ENCODE measurements at places on chromosomes 12 and 14.

- no peak for DNase-seq
Observed at GRCh38 chr12:65434737-65435136, 156.3 kb downstream of the MSRB3 start.

- DNase-seq: no peak
Observed at GRCh38 chr12:88805286-88805685, 225.0 kb upstream of the KITLG start.

GRCh38 chr14:69666112-69666511 is 54.7 kb downstream of the SUSD6 start:
- DNase-seq: no peak

GRCh38 chr12:100720016-100720654 is 74.4 kb upstream of the ANO4 start:
- no peak for DNase-seq

- no peak for DNase-seq
Observed at GRCh38 chr12:133227281-133227852, 8.3 kb downstream of the ANHX start.

DNA sequence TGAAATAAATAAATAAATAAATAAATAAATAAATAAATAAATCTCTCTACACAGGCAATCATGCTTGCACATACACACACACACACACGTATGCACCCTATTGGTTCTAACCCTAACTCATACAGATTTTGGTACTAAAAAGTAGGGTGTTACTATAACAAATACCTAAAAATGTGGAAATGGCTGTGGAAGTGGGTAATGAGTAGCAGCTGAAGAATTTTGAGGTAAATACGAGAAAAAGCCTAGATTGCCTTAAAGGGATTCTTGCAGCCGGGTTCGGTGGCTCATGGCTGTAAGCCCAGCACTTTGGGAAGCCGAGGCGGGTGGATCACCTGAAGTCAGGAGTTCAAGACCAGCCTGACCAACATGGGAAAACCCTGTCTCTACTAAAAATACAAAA is 15.7 kb upstream of the SLC2A3 start:
- DNase-seq: no peak

DNA sequence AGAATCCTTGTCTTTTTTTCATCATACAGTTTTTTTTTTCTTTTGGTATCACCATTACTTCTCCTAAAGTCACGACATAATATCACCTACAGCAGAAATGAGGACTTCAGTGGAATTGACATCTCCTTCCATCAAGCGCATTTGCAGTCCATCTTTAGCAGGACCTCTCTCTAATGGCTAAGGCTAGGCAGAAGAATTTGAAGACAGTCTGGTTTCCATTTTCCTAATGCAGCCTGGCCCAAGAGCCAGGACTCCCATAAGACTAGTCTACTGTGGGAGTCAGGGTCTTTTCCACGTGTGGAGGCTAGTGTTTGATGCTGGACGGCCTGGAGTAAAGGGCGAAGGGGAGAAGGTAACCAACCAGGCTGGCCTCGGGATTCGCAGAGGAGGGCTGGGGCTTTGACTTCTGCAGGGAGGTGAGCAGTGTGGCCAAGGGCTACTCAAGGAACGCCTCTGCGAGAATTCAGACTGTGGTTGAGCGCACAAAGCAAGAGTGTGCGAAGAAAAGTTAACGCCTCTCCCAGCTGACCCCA is 769 bp upstream of the ZNF740 start:
- no peak for DNase-seq

- DNase-seq: no peak
Observed at GRCh38 chr14:90607141-90607540, 209.1 kb downstream of the TTC7B start.

GRCh38 chr12:64457466-64457865 is 5.5 kb downstream of the TBK1 start:
- DNase-seq: no peak

GRCh38 chr12:128992550-128992949 is 139.3 kb downstream of the GLT1D1 start:
- no peak for DNase-seq

DNA sequence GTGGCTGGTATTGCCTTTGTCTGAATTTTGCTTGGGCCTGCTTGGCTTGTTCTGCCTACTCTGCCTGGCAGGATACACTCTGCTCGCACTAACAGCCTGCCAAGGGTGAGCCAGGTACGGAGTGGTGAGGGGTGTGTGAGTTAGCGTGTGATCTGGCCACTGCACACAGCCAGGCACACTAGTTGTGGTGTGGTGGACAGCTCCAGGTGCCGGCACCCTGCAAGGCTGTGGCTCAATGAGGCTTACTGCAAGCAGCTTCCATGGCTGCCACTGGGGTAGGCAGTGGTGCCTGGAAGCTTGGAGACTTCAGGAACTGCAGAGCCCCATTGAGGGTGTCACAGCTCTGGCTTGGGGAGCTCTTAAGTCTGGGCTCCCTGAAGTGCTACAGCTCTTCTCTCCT is 87.4 kb downstream of the GPHN start:
- DNase-seq: no peak

DNA sequence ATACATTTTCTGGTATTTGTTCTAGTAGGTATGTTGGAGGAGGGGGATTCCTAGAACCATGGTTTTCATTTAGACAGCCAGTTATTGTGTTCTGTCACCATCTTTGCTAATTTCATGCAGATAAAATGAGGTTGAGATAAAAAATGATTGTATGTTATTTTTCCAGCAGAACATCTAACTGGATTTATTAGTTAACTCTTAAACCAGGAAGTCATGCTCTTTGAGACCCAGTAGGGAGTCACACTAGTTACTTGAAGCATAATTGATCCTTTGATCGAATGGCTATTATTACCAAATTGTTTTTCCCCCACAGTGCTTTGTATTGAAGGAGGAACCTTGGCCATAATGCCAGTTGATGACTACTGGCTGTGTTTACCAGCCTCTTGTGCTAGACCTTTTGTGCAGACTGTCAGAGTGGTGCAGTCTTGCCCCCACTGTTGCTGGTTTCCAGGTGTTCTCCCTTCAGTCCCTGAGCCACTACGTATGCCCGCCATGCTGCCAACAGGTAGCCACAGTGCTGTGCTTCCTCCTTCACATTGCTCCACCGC is 6.0 kb downstream of the EID3 start:
- DNase-seq: no peak

GRCh38 chr12:53093777-53094393 is 3.6 kb upstream of the IGFBP6 start:
- no peak for DNase-seq

DNA sequence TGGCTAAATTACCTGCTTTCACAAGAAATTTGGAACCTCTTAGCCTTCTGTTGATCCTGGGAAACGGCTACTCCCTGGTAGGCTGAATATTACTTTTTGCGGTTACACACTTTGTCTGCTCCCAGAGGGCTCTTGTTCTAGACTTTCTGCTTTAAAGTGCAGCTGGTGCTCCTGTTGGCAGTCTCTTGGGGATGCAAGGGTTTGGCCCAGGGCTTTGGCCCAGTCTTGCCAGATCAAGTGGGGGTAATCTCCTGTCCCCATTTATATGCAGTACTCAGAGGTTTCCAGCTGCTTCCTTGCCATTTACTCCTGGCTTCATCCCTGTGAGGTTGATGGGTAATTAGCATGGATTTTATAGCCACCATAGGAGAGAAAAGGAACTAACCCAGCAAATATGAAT is 558.2 kb upstream of the MIS18BP1 start:
- DNase-seq: no peak

DNA sequence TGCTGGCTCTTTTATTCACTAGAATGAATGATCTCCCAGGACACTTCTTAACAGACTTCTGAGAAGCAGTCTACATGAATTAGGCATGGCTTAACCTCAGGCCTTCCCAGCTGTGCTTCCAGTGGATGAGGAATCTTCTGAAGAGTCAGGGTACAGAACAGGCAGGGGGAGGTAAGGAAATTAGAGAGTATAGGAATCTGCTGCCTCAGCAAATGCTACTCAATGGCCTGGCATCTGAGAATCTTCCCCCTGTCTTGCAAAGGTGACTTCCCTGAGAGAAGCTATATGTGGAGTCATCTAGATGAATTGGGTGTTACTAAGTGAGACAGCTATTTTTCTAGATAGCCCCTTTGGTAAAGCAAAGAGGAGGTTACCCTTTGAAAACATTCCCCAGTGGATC is 496.2 kb upstream of the CCDC196 start:
- no peak for DNase-seq

GRCh38 chr14:104187121-104187889 is 48.9 kb downstream of the KIF26A start:
- DNase-seq: no peak

- DNase-seq: no peak
Observed at GRCh38 chr14:64563696-64564095, 13.9 kb downstream of the PPP1R36 start.

Measured in T-helper 22 cell (primary cell).